ENCODE measurements at places on chromosomes 16 and 17.

DNA sequence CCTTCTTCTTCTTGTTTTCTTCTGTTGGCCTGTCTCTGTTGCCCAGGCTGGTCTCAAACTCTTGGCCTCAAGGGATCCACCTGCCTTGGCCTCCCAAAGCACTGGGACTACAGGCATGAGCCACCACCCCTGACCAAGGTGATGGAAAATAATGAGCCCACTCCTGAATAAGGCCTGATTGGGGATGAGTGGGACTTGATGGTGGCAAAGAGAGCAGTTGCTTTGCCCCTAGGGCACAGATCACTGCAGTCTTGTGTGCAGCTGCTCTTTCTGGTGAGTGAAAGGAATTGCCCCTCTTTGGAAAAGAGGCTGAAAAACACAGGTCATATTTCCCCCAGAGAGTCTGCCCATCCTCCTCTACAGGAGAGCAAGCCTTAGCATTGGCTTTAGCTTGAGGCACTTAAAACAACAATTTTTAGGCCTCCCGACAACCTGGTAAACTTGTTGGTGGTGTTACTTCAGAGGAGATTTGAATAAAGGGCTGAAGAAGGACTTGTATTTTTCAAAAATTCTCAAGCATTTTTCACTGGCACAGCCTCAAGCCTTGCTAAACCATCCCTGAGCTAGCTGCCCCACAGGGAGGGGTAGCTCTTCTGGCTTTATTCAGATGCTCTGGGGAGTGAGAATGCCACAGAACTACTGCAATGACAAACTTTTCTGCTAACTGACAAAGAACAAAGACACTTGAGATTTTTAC, 6.1 kb upstream of the PDP2 start:
- DNase-seq: no peak

DNA sequence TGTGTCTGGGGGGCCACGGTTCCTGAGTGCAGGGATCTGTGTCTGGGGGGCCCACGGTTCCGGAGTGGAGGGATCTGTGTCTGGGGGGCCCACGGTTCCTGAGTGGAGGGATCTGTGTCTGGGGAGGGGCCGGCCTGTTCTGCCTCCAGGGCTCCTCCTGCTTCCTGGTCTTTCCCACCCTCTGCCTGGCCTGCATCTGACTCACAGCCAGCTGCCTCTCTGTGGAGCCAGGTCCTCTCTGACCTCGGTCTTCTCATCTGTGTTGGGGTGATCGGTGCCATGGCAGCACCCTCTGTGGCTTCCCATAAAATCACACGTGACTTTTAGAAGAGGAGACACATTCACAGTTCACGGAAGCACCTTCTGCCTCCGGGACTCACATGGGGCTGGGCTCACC, 50.3 kb downstream of the ZFPM1 start:
- peak; percentile 29 for DNase-seq

GRCh38 chr16:57987441-57988177, 12.9 kb downstream of the ZNF319 start:
- DNase-seq: no peak

DNA sequence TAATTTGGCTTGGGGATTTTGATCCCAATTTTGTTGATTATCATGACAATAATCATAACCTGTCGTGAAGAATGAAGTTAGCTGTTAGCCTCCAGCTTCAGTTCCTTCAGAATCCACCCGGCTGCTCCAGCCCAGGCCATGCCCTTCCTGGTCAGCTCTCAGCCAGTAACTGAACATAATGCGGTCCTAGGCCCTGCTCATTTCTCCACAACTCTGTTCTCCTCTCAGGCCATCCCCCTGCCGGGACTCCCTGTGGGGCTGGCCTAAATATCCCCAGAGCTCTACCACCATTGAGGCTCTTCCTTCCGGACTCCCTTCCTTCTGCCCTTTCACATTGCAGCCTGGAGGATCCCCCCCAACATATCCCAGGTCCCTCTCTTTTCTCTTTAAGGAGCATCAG, 833.4 kb upstream of the GOT2 start:
- DNase-seq: no peak

DNA sequence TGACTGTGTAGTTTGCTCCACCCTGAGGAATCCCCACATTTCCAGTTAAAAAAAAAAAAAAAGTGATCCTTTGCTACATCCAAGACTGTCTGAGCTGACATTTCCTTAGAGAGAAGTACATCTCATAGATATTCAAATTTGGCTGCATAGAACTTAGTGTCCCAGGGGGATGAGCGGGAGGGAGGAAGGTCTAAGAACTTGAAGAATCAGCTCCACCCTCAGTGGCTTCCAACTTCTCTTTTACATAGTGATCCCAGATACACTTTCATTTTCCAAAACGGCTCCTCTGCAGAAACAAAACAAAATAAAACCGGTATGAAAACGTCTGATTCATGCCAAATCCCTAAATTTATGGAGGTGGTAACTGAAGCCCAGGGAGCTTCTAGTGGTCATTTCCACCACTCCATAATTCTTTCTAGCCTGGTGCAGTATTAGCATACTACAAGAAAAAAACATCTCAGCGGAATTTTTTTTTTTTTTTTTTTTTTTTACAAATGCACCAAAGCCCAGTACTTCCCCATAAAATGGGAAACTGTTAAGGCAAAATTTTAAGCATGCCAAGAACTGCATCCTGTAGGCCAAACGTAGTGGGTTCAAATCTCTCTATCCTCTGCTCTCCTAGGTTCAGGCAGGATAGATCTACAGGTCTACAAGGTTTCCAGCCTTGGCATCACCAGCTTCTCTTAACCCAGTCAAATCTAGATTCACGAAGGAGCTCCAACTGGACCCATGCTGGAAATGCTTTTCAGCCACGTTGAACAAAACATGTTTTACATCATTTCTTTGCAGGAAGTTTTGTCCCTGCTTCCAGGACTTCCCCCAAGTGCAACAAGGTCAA, 29.3 kb downstream of the MAF start:
- DNase-seq: no peak

GRCh38 chr17:48177816-48178215, 70.2 kb downstream of the SNX11 start:
- no peak for DNase-seq

DNA sequence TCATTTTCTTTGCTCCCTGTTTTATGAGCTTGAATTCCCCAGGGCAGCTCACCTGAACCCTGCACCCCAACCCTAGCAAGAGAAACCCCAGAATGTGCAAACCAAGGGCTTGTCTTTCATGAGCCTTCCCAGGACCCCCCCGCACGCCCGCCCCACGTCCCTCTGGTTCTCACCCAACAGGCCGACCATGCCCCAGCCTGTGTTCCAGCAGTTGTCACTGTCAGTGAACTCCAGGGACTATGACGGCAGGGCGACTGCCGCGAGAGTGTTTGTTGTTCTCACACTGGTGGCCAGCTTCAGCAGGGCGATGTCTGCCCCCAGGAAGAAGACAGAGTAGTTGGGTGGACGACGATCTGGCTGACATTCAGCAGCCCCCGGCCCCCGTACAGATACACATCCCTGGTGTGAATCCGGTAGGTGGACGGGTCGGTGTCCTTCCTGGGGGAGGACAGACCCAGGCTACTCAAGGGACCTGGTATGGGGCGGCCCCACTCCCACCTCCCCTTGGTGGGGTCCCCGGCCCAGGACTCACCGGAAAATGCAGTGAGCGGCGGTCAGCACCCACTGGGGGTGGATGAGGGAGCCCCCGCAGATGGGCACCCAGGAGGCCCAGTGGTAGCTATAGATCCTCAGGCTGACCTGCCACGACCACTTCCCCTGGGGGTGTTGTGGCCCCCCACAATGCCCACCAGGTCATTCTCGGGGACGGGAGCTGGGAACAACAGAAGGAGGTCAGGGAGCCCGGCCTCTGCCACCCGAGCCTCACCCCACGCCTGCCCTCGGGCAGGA, 20.1 kb downstream of the TPSD1 start:
- DNase-seq: no peak

DNA sequence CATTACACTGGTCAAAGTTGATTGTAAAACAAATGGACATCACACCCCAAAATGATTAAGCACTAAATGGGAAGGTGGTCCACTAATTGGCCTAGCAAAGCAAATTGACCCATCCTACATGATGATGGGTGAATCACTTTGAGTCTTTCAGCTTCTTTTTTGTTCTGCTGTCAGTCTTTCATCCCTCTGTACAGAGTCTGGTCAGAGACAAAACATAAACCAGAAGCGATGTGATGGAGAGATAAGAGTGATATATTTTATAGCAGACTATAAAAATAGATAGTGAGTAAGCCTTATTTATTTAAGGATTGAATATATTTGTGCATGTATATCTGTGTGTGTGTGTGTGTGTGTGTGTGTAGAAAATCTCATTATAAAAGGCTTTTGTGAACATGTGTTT, 618.4 kb upstream of the SOX9 start:
- no peak for DNase-seq

DNA sequence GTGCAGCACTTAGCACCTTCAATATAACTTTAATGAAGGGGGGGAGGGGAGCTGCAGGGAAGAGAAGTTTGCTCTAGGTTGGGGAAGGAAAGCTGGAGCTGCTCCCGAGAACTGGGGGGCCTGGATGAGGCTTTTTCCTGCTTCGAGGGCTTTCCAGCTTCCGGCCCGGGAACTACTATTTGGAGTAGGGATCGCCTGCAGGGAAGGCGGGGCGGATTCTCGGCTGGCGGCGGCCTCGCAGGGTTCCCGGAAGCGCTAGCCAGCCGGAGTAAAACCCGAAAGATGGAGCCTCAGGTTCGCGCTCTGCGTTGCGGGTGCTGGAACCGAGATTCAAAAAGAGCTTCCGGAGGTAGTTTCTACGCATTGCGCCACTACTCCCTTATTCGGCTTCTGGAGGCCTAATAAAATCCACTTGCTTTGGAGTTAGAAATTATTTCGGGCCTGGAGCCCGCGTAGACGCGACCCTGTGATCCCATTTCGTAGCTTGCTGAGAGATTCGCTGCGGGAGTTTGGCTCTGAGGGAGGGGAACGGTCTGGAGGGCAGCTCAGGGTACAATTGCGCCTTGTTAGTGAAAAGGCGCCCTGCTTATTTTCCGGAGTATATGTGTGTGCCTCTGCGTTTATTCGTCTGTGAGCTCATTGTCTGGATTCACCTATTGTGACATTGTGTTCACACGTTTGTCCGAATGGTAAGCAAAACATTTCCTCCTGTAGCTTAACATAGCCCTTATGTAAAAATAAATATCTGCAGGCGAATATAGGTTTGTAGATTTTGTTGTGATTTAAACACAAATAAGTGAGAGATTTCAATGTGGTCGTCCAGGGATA, 652 bp downstream of the PRAC2 start:
- no peak for DNase-seq

DNA sequence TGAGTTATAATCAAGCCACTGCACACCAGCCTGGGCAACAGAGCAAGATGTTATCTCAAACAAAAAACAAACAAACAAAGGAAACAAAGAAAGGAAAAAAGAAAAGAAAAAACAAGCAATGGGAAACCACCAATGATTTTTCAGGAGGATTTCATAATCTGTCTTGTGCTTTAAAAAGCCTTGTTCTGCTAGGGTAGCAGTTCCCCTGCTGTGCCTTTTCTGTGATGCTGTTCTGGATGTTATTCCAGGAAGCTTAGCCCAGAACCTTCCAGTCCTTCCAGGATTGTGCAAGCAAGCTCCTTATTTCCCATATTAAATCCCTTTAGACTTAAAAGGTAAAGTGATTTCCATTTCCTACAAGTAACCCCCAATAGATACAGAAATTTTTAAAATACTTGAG, 171.1 kb downstream of the ABCC12 start:
- no peak for DNase-seq

DNA sequence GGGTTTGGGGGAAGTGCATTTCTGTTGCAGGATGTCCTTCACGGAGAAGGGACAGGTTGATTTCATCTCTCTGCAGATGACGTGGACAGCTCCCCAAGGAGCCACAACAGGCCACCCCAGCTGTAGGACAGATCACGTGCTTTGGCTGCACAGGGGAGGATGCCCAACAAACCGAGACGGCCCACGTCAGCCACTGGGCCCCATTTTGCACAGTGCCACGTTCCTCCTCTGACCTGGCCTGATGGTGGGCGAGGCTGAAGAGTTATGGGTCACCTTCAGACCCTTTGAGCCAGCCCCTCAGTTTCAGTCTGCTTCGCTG, 9.0 kb upstream of the RHBDL3 start:
- DNase-seq: no peak

DNA sequence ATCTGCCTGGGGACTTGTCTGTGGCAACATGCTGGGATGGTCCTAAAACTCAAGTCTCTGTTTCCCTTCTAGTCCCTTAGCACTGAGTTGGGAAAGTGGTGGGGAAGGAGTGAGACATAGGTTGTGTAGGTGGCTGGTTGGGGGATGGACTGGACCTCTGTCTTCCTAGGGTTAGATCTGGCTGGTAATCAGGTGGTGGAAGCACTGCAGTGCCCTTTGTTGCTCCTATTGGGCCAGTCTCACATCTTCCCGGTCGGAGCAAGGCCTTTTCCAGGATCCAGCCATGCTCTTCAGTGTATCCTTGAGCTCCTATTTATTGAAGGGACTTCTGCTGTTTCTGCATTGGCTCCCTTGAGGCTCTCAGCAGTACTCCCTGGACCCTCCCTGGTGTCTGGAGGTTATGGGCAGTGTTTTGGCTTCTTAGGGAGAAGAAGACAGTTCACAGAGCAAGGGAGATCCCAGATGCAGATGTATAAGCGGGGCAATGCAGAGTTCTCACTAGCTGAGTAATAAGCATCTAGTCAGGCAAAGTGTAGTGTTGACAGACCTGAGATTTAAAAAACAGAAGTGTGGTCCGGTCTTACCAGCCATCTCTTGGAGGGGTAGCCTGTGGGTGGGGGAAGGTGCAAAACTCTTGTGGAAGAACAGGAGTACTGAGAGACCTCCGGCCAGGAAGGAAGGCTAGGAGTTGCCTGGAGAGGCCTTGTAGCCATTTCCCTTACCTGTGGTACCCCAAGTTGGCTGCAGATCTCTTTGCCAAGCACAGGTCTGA, 1.3 kb upstream of the NUTF2 start:
- no peak for DNase-seq

DNA sequence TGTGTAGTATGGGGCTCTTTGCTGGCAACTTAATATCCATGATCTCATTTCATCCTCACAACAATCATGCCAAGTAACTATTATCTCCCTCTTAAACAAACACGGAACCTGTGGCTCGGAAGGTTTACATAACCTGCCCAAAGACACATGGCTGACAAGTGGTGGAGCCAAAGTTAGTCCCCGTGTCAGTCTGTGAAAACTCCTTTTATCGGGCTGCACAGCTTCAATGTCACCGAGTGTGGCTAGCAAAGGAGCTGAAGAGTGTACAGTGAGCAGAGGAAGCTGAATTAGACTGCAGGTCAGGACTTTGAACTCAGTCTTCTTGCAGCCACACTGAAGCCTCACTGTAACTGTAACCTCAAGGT, 80.3 kb downstream of the PARN start:
- no peak for DNase-seq

DNA sequence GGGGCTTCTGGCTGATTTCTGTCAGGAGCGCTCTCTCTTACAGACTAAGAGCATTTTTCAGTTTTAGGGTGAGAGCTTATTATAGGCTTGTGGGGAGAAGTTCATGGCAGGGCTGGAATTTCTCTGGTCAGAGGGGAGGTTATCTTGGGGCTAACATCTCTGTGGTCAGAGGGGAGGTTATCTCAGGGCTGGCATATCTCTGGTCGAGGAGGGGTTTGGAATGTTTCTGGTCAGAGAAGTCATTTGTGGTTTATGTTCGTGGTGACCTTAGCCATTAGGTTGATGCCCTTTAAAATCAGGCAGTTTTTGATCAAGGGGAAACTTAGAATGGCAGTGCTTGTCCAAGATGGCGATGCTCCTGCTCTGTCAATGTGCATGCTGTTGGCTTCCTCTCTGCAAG, 10.8 kb upstream of the USP31 start:
- DNase-seq: no peak

GRCh38 chr17:36468903-36469635, 17.4 kb upstream of the ZNHIT3 start:
- DNase-seq: no peak

GRCh38 chr17:60602385-60602742, 2.4 kb downstream of the PPM1D start:
- no peak for DNase-seq

GRCh38 chr17:82803606-82804005, 36.2 kb downstream of the ZNF750 start:
- DNase-seq: no peak
